ENCODE measurements at places on chromosomes 12 and 14.
A peak's percentile ranks its signal among the peaks of the same experiment; 100 is the strongest.

DNA sequence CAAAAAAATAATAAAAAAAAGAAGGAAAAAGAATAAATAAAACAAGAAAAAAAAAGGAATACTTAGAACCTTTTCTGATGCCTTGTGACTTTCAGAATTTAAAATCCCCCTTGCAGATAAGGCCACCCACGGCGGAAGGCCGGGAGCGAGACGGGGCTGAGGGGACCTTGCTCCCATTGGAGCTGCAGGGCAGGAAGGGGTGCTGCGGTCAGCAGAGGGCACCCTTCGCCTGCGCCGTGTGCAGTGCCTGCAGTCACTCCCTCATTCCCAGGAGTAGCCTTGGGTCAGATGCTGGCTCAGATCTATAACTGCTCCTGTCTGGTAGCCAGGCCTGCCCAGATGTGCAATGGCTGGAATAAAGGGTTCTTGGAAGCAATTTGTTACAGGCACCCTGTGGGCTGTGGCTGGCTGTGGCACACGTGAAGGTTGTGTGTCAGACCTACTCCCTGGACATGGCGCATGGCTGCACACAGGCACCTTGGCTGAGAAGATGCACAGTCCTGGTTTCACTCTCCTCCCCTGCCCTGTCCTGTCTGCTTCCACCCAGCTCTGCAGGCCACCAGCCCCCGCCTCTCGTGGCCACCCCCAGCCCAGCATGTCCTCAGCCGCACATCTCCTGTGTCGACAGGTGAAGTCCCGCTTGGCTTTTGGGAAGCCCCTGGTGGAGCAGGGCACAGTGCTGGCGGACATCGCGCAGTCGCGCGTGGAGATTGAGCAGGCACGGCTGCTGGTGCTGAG lies 13.4 kb upstream of the ALDH2 start:
- DNase-seq, result peak; percentile 32

DNA sequence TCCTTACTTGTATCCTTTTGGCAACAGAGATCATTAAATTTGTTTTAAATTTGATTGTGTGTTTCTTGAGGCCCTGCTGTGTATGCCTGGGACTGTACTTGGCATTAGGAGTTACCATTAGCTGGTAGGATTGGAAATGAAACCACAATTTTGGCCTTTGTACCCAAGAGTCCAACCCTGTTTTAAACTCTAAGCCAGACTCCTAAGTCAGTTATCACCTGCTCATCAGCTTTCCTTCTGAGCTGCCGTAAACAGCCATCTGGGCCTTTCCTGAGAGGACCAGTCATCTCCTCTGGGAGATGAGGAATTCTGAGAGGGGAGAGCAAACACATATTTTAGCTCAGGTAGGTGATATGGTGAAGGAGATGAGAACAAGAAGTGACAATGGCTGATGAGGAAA lies 74.3 kb upstream of the SRSF5 start:
- no peak for DNase-seq

DNA sequence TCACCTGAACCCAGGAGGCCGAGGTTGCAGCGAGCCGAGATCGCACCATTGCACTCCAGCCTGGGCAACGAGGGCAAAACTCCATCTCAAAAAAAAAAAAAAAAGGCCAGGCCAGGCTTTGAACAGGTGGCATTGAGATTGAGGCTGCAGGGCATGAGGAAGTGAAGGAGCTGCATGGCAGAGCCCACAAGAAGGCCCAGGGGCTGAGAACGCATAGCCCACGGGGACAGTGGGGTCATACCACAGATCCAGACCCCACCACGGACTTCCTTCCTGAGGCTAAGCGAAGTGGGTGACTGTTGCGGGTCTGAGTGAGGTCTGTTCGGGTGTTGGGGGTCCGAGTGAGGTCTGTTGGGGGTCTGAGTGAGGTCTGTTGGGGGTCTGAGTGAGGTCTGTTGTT lies 7.8 kb downstream of the JAG2 start:
- DNase-seq, result no peak

DNA sequence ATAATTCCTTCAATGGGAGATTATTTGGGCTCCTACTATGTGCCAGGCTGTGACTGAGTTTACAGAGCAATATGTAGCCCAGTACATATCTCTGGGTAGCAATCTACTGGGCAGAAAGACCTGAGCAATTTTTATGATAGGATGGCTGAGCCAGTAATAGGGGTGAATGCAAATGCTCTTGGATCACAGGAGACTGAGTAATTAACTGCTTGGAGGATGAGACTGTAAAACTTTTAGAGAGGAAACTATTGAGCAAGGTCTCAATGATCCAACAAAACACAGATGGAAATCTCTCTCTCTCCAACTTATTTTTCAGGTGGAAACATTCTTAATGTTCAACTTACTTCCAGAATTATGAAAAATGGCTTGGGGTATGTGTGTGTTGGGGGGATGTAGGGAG lies 402.2 kb downstream of the AEBP2 start:
- no peak for DNase-seq

GRCh38 chr12:45010059-45010458 lies 40.8 kb downstream of the DBX2 start:
- peak; percentile 23 for DNase-seq

- DNase-seq, result no peak
Measured at GRCh38 chr12:45668641-45669040, 60.9 kb upstream of the ARID2 start.

GRCh38 chr14:45177076-45177475 lies 41.3 kb downstream of the FANCM start:
- DNase-seq, result peak; percentile 91

DNA sequence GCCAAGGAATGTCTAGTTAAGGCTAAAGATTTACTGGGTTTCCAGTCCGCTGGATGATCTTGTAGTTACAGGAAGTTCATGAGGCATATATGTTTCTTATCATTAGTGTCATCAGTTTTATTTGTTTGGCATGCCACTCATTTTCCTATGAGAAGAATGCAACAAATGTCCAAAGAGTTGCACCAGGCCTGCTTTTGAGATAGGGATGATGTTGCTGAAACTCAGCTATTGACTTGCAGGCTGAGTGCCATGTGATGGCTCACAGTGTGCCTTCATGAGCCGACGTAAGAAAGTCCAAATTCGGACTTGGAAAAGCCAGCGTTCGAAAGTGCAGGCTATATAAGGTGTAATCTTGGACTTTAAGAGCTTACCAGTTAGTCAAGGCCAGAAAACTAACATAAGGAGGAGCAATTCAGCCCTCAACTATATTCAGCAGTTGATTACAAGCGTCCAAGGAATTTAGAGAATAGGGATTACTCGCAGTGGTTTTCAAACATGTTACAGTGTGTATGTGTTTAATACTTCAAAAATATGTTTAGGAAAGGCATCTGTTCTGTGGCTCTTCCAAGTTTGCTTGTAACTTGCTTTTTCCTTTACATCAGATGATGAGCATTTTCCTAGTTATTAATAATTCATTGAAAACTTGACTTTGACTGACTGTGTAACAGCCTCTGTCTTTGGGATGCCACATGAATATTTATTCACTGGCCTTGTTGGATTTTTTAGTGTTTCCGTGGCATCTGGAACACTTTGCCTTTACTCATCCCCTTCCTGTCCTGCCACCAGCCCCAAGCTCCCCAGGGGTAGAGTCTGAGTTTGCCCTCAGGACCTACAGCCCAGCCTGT lies 101.3 kb downstream of the LGMN start:
- DNase-seq, result peak; percentile 94

GRCh38 chr12:96493106-96493505 lies 3.7 kb downstream of the CFAP54 start:
- DNase-seq, result peak; percentile 34

DNA sequence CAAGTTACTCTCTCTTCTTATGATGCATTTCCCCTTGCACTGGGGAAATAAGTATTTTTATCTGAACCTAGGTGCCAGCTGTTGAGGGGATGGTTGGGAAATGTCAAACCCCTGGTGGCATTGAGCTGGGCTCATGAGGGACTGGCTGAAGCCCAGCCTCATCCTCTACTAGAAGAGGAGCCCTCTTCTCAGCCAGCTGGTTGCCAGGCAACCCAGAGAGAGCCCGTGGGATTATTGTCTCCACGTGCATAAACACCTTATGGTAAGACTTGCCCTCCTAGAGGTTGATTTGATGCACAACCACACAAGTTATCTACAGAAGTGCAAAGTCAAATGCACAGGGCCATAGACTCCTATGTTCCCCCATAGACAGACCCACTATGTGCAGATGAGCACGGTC lies 89.8 kb downstream of the WSCD2 start:
- DNase-seq, result no peak

All from fibroblast of skin of right biceps (primary cell).